ENCODE measurements at places on chromosomes 2 and 18.

DNA sequence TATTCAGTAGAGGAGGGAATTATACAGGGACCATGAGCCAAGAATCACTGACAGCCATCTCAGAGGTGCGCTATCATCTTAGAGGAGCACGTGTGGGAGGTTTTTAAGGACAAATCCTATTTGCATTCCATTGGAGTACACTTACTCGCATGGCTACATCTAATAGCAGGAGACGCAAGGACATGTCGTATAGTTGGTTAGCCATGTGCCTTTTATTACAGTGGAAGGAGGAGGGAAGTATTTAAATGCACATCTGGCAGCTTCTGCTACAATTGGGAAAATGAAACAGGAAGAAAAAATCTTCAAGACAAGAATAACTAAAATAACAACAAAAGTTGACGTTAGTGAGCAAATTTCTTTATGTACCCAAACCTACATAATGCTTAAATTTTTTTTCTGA lies 86.5 kb upstream of the UGP2 start:
- DNase-seq = no peak

GRCh38 chr18:55443776-55444175 lies 144.2 kb downstream of the TCF4 start:
- DNase-seq = no peak

DNA sequence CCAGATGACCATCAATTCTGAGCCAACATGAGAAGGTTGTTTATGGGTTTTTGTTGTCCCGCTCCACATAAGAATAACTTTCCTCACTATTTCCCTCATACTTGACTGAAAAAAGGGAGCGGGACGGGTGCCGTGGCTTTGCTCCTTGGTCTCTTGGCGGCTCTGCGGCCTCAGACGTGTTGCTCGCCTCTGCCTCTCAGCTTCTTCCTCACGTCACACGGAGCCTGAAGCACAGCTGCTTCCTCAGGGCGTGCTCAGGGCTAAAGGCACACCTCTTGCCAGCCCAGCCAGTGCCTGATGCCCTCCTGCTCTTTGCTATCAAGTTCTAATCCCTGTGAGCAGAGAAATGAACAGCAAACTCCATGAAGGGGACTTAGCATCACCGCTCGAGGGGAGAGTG lies 17.9 kb upstream of the ID2 start:
- DNase-seq = no peak

DNA sequence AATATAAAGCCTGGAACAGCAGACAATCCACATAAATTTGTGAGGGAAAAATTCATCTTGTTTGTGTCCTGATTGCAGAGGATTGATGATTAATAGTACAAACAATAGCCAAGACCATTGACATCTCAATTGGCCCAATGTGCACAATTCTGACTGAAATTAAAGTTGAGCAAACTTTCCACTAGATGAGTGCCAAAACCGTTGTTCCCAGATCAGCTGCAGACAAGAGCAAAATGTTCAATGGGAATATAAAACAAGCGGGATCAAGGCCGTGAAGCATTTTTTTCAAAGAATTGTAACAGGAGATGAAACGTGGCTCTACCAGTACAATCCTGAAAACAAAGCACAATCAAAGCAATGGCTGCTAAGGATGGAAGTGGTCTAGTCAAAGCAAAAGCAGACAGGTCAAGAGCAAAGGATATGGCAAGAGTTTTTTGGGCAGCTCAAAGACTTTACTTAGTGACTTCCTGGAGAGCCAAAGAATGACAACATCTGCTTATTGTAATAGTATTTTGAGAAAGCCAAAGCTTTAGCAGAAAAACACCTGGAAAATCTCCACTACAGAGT lies 55.9 kb upstream of the KIF5C start:
- DNase-seq = no peak

DNA sequence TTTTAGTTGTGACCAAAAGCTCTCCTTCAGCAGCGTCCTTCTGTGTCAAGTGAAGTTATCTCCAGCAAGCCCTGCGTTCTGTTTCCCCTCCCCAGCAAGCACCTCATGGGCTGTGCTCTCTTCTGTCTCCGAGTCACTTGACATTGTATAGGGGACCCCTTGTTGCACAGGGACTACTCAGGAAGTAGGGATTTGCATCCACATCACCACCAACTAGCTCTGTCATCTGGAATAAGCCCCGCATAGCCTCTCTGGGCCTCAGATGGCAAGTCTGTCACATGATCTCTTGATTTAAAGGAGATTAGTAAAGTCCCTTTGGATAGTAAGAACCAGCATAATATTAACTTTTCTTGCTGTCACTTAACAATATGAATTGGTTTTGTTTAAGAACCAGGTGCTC lies 32.0 kb upstream of the STPG4 start:
- DNase-seq = no peak

DNA sequence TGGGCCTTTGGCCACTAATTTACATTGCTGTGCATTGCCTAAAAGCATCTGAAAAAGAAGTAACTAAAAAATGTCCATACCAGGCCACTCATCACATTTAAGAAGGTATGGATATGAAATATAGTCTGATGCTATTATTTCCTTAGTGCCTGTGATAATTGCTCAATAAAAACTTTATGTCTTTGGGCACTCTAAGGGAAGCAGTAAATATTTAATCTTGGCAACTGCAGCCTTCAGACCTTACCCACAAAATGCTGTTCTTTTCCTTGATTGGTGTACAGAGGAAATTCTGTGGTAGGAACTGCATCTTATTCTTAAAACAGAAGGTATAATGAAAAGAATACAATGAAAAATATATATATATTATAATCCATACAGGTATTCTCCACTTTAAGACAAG lies 125.8 kb upstream of the RASGRP3 start:
- no peak for DNase-seq

DNA sequence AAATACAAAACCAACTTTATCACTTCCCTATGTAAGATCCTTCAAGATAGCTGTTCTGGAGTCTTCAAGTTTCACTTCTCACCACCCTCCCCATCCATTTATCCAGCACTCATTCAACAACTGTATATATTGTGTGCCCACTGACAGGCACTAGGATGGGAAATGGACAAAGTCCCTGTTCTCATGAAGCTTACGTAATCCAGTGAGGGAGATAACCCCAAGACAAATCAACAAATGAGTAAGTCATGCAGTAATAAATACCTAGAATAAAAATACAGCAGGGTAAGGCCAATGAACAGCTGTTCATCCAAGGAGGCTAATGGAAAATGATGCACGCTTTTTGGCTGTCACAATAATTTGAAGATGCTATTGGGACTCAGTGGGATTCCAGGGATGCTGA lies 133.8 kb downstream of the MEMO1 start:
- no peak for DNase-seq

- peak; percentile 92 for DNase-seq
Measured at GRCh38 chr18:55998071-55998522, 410.1 kb upstream of the TCF4 start.

DNA sequence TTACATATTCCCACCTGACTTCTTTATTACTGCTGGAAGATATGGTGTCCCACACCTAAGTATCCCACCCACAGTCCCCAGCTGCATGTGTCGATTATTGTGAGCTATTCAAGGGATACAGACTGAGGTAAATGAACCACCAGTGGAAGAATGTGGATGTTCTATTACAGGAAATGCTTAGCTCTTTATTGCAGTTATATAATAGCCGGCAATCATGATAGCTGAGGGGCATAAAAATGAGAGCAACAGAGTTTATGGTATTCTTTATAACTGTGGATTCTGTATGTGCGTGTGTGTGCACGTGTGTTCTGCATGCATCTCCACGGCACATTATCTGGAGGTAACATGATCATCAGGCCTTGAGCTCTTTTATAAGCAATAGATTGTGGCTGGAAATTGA lies 198.9 kb downstream of the NEDD4L start:
- DNase-seq = no peak

- no peak for DNase-seq
Measured at GRCh38 chr2:231425811-231426703, 30.5 kb downstream of the B3GNT7 start.

- no peak for DNase-seq
Measured at GRCh38 chr2:188130317-188130716, 161.4 kb upstream of the GULP1 start.

DNA sequence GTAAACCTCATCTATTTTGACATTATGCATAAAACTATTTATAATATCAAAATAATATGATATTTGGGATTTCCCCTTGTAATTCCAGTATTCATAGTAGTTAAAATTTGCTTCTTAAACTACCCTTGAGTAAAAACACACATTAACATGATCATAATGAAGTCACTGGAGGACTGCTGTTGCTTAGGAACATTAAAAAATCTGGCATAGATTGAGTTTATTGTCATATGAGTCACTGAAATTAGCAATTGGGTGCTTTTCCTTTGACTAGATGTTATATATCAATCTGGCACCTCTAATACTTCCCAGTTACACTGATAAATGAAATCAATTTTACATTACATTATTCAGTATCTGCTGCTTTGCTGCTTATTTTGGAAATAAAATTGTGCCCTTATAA lies 57.0 kb upstream of the ZC3H15 start:
- DNase-seq = no peak

All from globus pallidus (tissue), 1 donor.